Heart left ventricle (tissue), 16 donors: ENCODE measurements at places on chromosomes 2 and 18. TPM values are rescaled to one million over a fixed set of nuclear protein-coding genes. Genes with fewer than 3 reads are reported as not detected.

DNA sequence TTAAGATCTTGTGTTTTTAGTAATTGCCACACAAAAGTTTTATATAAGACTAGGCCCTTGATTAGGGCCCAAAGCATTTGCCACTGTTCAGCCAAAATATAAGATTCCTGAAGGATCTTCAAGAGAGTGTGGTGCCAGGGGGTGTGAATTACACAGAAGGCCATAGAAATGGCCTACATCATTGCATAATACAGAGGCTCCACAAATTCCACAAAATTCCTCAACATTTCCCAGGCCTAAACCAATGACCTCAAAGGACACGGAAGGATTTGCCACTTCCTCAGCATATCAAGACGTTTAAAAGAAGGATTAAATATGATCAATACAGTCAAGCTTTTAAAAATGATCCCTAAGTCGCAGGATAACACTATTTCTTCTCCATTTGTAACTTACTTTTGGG, 24.1 kb downstream of the COL6A3 start:
- no peak for DNase-seq

- peak; percentile 70 for DNase-seq
Observed at GRCh38 chr2:175855794-175856453, 146.1 kb downstream of the LNPK start.

GRCh38 chr18:3993941-3994687, 461.0 kb downstream of the DLGAP1 start:
- DNase-seq, result no peak

DNA sequence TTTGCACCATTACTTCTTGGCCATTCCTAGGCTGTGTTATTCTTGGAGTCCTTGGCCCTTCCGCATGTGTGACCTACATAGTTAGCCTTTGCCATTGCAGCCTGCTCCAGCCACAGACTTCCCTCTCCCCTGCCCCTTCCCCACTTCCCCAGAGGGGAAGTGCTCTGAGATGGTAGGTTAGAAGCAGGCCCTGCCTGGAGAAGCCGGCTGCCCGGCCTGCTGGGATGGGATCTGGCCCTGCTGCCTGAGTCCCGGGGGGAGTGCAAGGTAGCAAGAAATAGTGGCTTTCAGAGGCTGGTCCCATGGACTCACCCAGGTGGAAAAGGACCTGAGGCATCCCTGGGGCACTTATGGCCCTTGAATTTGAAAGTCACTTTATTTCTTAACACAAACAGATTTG, 28.4 kb upstream of the OTOF start:
- no peak for DNase-seq

Gene RRM2
- total RNA-seq, result 0.35 TPM

- DNase-seq, result no peak
Observed at GRCh38 chr2:42192652-42193566, 23.8 kb downstream of the EML4 start.

DNA sequence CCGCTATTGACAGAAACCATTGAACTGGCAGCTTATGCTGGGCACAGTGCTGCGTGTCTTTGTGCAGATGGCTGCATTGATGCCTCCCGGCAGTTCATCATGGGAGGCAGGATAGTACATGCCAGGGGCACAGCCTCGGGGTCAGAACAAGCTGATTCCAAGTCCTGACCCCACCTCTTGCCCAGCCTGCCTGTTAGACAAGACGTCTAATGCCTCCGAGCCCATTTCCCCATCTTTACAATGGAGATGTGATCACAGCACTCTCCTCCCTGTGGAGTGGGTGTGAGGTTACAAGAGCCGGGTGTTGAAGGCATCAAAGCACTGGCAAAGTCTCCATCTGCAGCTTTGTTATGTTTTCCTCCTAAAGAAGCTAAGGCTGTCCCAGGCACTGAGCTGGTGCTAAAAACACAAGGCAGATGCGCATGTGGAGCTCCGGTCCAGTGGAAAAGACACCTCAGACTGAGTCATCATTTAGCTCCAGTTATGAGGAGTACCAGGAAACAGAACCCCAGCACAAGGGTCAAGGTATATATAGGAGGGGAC, 125.7 kb upstream of the EPAS1 start:
- no peak for DNase-seq

Gene CCDC102B
- total RNA-seq, result 16.1 TPM

DNA sequence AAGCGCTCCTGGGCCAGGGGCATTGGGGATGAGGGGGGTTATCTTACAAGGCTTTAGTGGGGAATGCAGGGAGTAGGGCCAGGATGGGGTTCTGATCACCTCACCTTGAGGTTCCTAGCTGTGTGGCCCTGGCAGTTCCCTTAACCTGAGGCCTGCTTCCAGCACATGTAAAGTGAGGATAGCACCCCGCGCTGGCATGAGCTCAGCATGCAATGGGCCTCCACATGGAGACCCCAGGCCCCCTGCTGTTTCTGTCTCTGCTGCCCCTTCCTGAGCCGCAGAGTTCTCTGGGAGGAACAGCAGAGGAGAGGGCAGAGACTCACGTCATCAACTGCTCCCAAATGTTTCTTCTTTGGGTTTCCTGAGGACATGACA, 8.6 kb upstream of the TEX51 start:
- DNase-seq, result no peak

DNA sequence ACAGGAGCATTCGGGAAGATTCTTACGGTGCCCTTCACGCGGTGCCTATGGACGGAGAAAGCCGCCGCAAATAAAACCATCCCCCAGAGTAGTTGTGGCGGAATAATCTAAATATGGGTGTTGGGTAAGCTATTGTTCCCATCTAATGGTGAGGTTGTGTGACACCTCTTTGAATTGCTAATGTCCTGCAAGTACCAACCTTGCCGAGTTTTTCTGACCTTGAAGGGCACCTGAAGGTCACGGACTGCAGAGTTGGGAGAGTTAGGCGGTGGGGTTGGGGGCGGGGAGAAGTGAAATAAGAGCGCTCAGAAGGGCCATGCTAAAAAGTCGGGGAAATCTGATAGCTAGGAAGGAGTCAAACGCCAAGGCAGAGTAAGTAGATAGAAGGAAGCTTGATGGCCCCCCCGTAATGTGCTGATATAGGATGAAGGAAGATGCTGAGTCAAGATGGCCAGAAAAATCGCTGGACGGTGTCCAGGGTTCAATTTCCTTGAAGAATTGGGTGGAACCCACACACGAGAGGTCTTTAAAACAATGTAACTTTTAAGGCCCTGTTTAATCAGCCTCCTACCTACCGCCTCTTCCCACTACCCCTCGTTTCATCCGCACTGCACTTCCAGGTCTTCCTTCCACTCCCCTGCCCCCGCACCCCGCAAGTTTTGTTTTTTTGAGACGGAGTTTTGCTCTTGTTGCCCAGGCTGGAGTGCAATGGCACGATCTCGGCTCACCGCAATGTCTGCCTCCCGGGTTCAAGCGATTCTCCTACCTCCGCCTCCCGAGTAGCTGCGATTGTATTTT, 600 bp downstream of the KATNAL2 start:
- peak; percentile 38 for DNase-seq

Gene CTAGE1
- total RNA-seq, result not detected

Gene DES
- 20,508 TPM for total RNA-seq

Gene GPR17
- 0.10 TPM for total RNA-seq
